Mammary epithelial cell (primary cell): ENCODE measurements at places on chromosomes 7 and 10.

DNA sequence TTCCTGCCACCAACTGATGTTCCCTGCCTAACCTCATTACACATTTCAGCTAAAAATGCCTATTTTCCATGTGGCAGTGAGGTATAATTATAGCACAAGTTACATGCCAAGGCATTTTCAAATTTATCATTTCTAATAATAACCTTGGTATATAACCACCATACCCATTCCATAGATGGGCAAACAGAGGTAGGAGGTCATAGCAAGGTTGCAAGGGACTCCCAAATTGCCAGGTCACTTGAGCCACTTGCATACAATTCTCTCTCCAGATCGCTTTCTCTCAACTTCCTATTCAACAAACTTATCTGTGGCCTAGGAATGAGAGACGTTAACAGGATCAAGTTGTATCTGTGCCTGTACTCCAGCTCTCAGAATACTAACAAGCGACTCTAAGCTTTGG is 108.3 kb downstream of the ATXN7L1 start:
- no peak for DNase-seq

DNA sequence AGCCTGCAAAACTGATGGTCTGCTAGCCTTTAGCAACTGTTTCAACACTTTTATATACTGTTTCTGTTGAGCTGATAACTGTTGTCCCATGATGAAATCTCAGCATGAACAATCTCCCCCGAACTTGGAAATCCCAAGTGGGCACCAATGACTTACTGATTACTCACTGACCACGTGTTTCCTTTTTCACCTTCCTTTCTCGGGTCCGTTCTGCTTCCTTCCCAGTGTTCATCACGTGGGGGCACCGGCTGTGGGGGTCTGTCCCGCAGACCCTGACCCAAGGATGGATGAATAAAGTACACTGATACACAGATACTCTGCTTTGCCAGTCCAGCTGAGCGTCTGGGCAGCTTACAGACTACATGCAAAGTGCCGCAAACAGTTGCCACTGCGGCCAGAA is 39.0 kb upstream of the RASGEF1A start:
- peak; percentile 56 for DNase-seq

DNA sequence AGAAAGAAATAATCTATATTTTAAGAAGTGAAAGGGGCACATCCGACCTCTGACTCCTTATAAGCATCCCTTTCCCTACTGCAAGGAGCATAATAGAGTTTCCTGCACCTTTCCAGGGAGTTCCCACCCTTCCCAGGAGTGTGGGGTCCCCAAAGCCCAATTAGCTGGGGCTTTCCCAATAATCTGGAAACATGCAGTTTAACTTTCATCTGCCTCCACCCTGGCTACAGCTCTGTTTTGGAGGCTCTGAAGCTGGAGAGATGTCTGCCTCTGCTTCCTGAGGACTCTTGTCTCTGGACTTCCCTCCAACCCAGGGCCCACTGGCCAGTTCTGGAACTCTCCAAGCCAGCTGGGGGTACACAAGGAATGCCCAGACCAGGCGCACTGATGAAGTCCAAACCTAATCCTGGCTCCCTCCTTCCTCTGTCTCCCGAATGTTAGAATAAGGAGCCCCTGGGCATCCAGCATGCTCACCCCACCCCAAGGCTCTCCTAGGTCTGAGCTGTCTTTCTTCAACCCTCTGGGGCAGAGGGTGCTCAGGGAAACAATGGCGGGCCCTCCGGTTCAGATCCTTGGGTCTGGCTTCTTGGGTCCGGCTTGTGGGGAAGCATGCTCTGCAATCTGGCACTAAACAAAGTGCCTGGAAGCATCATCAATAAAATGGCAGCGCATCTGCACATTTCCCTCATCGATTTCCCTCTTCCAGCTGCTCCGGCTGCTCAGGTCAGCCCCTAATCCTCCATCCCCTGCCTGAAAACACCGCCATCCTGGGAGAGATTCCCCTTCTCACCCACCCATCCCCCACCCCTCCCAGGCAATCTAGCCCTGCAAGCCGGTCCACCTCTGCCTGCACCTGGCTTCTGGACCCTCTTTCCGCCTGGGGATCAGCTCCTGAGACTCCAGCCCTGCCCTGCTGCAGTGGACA is 13.3 kb downstream of the HOXA4 start:
- DNase-seq: peak; percentile 34

- no peak for DNase-seq
These were observed 66.3 kb downstream of the PRKAG2 start for GRCh38 chr7:151810441-151811232.

GRCh38 chr7:16730937-16731336 is 22.6 kb upstream of the TSPAN13 start:
- no peak for DNase-seq

GRCh38 chr10:31126593-31126992 is 94.9 kb upstream of the ZNF438 start:
- DNase-seq: no peak

GRCh38 chr7:117124591-117125220 is 171.4 kb downstream of the ST7 start:
- DNase-seq: peak; percentile 88
